HCT116 (cell line): ENCODE measurements at places on chromosomes 5 and 9. TPM values are rescaled to one million over a fixed set of nuclear protein-coding genes. Genes with fewer than 3 reads are reported as not detected.

GRCh38 chr9:11457825-11458790, 845.3 kb upstream of the PTPRD start:
- no peaks in the 10 kb centered on the region for H3K27me3 ChIP-seq
- DNase-seq, result no peak
- H3K27ac ChIP-seq, result no peak overlapping the region
- no peak overlapping the region for H3K4me3 ChIP-seq
- H3K36me3 ChIP-seq, result no peaks in the 10 kb centered on the region
- H3K4me1 ChIP-seq, result no peaks in the 10 kb centered on the region

SLC6A19 gene
- not detected for total RNA-seq

DNA sequence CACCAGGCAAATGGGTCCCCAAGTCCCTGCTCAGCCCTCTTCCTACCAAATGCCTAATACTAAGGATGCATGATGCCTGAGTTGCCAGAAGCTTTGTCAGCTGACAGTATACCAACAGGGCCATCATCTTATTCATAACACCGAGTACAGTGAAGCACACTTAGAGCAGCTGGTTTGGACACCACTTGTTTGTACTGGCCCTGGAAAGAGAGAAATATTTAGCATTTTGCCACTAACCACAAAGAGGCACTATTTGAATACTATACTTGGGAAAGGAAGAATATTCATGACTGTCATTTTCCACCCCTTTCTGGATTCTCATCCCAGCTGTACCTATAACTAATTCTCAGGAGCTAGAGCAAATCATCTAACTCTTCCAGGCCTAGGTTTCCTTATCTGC, 364.4 kb upstream of the KIF2A start:
- no peak for DNase-seq
- no peak overlapping the region for H3K27ac ChIP-seq
- H3K4me1 ChIP-seq, result no peaks in the 10 kb centered on the region
- H3K27me3 ChIP-seq, result peaks cover 30% of the 10 kb centered on the region

ABLIM3 gene
- 14.3 TPM for total RNA-seq

- H3K27me3 ChIP-seq, result no peaks in the 10 kb centered on the region
- no peak overlapping the region for H3K4me3 ChIP-seq
- DNase-seq, result no peak
- H3K4me1 ChIP-seq, result no peaks in the 10 kb centered on the region
Observed at GRCh38 chr9:110707419-110707818, 38.8 kb downstream of the MUSK start.

DNA sequence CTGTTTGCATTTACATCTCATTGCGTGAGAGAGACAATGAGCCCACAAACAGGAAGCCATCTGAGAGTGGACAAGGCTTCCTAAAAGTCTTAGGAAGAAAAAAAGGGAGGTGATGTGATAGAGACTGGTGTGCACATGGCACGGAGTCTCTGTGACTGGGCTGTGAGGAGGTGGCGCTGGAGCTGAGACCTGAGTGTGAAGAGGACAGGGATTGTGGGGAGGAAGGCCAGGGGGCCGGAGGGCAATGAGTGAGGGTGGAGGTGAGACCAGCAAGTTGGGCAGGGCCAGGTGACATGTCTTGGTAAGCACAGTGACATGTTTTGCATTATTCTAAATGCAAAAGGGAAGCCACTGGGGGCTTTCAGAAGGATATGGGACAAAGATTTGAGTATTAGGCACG, 45.0 kb downstream of the TSPAN17 start:
- H3K27me3 ChIP-seq, result peaks cover 8% of the 10 kb centered on the region; the same call in 1 of the 2 replicates
- no peak overlapping the region for H3K4me3 ChIP-seq
- H3K27ac ChIP-seq, result no peak overlapping the region
- DNase-seq, result no peak
- H3K4me1 ChIP-seq, result peaks cover 12% of the 10 kb centered on the region; the same call in 1 of the 2 replicates

PCDHGA3 gene
- total RNA-seq, result not detected

PCDHGA10 gene
- total RNA-seq, result 3.8 TPM

GLDC gene
- 4.9 TPM for total RNA-seq

DNA sequence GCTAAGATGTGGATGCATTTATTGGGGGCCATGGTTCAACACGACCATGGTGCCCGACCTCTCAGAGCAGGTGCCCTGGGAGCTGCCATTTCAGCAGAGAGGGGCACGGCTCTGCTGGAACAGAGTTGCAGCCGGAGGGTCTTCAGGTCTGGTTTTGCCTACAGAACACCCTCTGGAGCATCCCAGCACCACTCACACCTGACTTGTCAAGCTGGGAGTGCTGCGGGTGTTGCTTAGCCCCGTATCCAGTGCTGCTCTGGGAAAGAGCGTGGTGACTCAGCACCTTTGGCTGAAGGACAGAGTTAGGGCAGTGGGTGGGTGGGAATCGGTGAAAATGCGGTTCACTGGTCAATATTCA, 36.5 kb upstream of the IRX4 start:
- no peaks in the 10 kb centered on the region for H3K36me3 ChIP-seq
- no peak for DNase-seq
- H3K27ac ChIP-seq, result no peak overlapping the region
- no peaks in the 10 kb centered on the region for H3K27me3 ChIP-seq
- H3K4me1 ChIP-seq, result no peaks in the 10 kb centered on the region
- no peak overlapping the region for H3K4me3 ChIP-seq

DNA sequence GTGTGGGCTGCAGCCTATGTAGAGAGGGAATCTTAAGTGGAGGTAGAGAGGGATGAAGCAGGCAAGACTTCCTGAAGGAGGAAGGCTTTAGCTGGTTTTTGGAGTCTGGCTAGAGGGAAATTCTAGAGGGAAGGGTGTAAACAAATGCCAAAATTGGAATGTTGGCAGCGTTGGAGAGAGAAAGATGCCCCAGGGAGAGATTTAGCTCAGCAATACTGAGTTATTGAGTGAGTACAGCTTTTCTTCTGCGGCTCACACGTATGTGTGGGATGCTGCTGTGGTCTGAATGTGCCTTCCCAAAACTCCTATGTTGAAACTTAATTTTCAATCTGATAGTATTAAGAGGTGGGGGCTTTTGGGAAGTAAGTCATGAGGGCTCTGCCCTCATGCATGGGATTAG, 24.5 kb upstream of the GLRA1 start:
- H3K27ac ChIP-seq, result no peak overlapping the region
- H3K36me3 ChIP-seq, result no peaks in the 10 kb centered on the region
- no peak for DNase-seq
- no peak overlapping the region for H3K4me3 ChIP-seq
- H3K4me1 ChIP-seq, result no peaks in the 10 kb centered on the region

DNA sequence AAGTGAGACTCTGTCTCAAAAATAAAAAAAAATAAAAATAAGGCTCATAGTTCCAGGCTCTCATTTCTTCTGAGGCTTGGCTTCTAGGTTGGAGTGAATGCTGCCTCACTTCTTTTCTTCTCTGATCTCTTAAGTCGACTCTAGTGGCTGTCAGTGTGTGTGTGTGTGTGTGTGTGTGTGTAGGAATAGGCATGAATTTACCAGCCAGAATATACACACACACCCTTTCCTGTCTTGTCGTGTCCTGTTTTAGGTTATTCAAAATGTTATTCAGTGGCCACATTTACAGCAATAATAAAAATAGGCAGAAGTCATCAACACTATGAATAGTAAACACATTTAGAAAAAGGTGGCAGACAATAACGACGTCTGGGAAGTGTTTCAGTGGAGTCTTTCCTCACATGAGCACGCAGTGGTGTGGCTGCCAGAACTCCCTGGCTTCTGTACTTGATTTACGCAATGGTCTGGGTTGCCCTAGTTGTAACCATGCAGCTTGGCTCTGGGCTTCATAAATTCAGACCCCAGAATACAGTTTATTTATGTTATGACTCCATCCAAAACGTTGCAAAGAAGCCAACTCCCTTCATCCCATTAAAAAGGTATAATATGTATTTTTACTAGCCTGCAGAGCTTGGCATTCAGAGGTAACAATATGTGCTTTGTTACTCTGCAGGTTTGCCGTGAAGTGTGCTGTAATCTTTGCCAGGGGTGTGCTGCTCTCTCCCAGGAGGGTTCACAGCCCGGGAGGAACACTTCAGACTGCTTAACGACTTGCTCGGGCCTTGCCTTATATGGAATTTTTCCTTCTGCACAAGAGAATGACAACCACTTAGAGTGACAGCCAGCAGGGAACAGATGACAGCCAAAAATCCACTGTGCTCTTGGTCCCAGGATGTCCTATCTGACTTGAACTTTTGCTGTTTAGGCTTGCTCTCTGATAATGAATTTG, 34.4 kb upstream of the PALM2AKAP2 start:
- no peak overlapping the region for H3K4me3 ChIP-seq
- H3K36me3 ChIP-seq, result no peaks in the 10 kb centered on the region
- DNase-seq, result no peak
- no peaks in the 10 kb centered on the region for H3K4me1 ChIP-seq

DNA sequence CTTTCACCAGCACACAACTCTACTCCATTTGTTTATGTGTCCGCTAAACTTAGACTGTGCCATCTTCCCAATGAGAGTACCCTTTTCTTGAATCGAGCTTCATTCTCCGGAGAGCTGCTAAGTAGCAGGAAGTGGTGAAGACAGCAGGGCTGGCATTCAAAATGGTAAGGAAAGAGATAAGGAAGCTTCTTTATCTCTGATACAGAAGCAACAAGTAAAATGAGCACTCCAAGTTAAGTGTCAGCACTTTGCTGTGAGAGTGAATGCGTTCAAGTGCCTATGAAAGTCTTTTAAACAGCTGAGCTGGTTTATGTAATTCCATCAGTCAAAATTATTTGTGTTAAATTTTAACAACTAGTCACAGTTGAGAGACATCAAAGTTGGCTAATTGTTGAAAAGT, 386.8 kb upstream of the PTPRD start:
- H3K36me3 ChIP-seq, result no peaks in the 10 kb centered on the region
- H3K4me3 ChIP-seq, result no peak overlapping the region
- H3K4me1 ChIP-seq, result no peaks in the 10 kb centered on the region
- no peak for DNase-seq
- H3K27ac ChIP-seq, result no peak overlapping the region

- H3K4me3 ChIP-seq, result peak overlapping the region; percentile 4; the same call in 1 of the 2 replicates
- peak overlapping the region; percentile 53; the same call in 1 of the 2 replicates for H3K27ac ChIP-seq
- H3K27me3 ChIP-seq, result no peaks in the 10 kb centered on the region
- H3K4me1 ChIP-seq, result peaks cover 22% of the 10 kb centered on the region
- H3K36me3 ChIP-seq, result peaks cover 22% of the 10 kb centered on the region
Observed at GRCh38 chr9:127897193-127897692, 2.2 kb downstream of the ST6GALNAC6 start.

GMCL2 gene
- total RNA-seq, result not detected

GRCh38 chr5:373710-374602, 52.4 kb downstream of the AHRR start:
- no peak for DNase-seq
- H3K4me3 ChIP-seq, result peak overlapping the region; percentile 55
- H3K4me1 ChIP-seq, result peaks cover 16% of the 10 kb centered on the region
- no peaks in the 10 kb centered on the region for H3K27me3 ChIP-seq
- H3K36me3 ChIP-seq, result no peaks in the 10 kb centered on the region

DNA sequence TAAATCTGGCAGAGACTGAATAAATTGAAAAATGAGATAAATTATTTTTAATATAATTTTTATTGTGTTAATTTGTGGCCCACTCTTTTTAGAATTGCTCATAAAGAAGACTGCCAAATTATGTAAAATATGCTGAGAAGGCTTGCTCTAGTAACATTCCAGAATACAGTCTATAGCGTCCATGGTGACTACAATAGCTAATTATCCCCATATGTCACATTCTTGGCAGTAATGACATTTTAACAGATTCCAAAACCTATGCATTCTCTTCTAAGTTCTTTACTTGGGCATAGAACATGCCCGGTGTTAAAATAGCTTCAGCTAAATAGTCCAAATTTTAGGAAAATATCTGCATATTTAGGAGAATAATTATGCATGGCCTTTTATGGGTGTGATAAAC, 697.0 kb upstream of the SEMA6A start:
- no peaks in the 10 kb centered on the region for H3K36me3 ChIP-seq
- no peaks in the 10 kb centered on the region for H3K27me3 ChIP-seq
- H3K4me3 ChIP-seq, result no peak overlapping the region

DNA sequence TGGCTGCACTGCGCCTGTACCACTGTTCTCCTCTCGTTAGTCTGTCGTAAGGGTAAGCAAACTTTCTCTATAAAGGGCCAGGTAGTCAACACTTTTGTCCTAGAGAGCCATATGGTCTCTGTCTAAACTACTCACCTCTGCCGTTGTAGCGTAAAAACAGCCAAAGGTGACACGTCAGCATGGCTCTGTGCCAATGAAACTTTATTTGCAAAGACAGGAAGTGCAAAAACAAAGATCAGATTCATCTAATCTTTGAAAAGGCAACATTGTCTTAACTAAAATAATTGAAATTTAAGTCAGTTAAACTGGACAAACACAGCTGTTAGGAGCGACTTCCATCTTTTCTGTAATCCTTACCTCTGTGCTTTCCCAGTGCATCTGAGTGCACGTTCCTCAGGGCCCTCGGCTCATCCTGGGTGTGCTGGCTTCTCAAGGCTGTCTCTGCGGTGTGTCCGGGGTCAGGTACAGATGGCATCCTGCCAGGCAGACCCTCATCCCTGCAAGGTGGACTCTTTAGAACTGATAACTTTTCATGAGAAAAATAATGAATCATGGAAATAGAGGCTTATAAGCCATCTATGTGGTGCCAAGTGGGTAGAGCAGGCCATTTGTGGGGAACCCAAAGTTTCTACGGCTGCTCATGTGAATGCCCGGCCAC, 35.2 kb upstream of the IRX4 start:
- no peaks in the 10 kb centered on the region for H3K36me3 ChIP-seq
- H3K4me1 ChIP-seq, result peaks cover 17% of the 10 kb centered on the region
- H3K4me3 ChIP-seq, result no peak overlapping the region
- H3K27me3 ChIP-seq, result no peaks in the 10 kb centered on the region

C9orf153 gene
- not detected for total RNA-seq

DNA sequence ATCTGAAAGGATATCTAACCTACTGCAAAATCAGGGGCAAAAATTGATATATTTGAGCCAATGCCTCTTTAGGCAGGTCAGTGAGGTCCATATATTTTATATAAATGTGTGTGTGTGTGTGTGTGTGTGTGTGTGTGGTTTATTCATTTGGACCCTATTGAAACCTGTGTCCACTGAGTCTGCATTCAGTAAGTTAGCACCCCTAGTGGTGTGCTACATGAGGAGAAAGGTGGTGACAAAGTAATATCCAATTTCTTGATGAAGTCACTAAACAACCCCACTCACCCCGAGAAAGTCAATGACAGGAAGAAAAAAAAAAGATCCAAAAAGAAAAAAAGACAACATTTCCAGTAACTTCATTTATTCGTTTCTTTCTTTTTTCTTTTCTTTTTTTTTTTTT, 4.1 kb downstream of the FBXW11 start:
- peak; percentile 28 for DNase-seq
- peaks cover 26% of the 10 kb centered on the region for H3K4me1 ChIP-seq
- H3K36me3 ChIP-seq, result no peaks in the 10 kb centered on the region
- H3K27me3 ChIP-seq, result no peaks in the 10 kb centered on the region
- no peak overlapping the region for H3K4me3 ChIP-seq
- H3K27ac ChIP-seq, result no peak overlapping the region

GRCh38 chr9:110892689-110893088, 145.6 kb downstream of the LPAR1 start:
- H3K27me3 ChIP-seq, result no peaks in the 10 kb centered on the region
- no peaks in the 10 kb centered on the region for H3K4me1 ChIP-seq
- no peak overlapping the region for H3K4me3 ChIP-seq
- no peaks in the 10 kb centered on the region for H3K36me3 ChIP-seq

GRAMD2B gene
- total RNA-seq, result 7.2 TPM

ELOVL7 gene
- total RNA-seq, result 20.0 TPM

- 0 out of 2 replicates have a peak, but pooled peaks cover 2% of the 10 kb centered on the region for H3K4me1 ChIP-seq
- no peaks in the 10 kb centered on the region for H3K27me3 ChIP-seq
- H3K4me3 ChIP-seq, result no peak overlapping the region
Observed at GRCh38 chr5:115372146-115372545, 75.7 kb upstream of the CCDC112 start.
